ENCODE measurements at places on chromosomes 16 and 17. TPM values are rescaled to one million over a fixed set of nuclear protein-coding genes. Genes with fewer than 3 reads are reported as not detected.

Gene TERB1
- total RNA-seq = not detected

Gene HOXB7
- 0.66 TPM for total RNA-seq

Gene TLCD3A
- 10.8 TPM for total RNA-seq

Gene IL21R
- total RNA-seq = 0.17 TPM

Gene NEUROD2
- total RNA-seq = not detected

Gene TM4SF5
- not detected for total RNA-seq

Gene TBC1D3C
- not detected for total RNA-seq

Gene ARHGAP27
- 15.0 TPM for total RNA-seq

Gene KIF1C
- total RNA-seq = 212 TPM

Gene GRB2
- total RNA-seq = 108 TPM

Gene KCTD19
- not detected for total RNA-seq

Gene FBXW10B
- total RNA-seq = not detected
